ENCODE measurements at places on chromosomes 3 and 15.

DNA sequence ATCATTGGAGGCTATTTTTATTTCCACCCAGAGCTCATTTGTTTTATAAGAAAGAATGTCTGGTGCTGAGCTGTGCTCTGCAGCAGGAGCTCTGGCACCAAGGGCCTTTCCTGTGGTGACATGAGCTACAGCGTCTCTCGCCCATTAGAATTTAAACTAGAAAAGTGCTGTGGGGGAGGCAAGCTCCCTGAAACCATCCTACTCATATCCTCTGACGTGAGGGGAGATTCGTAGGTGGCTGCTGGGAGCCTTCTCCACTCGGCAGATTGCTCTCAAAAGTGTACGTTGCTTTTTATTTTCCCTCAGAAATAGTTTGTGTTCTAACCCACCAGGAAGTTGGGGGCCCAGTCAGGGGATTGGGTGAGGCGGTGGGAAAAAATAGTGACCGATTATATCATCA lies 76.3 kb upstream of the ARHGEF3 start:
- DNase-seq, result no peak

DNA sequence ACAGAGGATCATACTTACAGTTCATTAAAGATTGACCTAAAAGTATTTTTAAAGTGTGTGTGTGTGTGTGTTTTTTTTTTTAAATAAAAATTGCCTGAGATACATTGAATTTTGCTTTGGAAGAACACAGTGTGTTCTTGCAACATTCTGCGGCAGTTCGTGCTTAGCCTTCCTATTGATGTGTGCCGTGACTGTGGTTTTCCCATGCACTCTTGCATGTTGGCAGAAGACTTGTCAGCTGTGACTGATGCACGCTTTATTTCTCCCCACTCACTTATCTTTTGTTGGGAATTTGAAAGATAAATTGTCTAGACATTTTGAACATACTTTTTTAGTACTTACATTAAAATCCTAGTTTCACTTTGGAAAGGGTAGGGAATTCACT lies 136.3 kb upstream of the LRRFIP2 start:
- DNase-seq, result no peak

GRCh38 chr15:61367953-61368352 lies 138.9 kb upstream of the RORA start:
- no peak for DNase-seq

- no peak for DNase-seq
These were observed 18.0 kb downstream of the MIX23 start for GRCh38 chr3:122365073-122365472.

DNA sequence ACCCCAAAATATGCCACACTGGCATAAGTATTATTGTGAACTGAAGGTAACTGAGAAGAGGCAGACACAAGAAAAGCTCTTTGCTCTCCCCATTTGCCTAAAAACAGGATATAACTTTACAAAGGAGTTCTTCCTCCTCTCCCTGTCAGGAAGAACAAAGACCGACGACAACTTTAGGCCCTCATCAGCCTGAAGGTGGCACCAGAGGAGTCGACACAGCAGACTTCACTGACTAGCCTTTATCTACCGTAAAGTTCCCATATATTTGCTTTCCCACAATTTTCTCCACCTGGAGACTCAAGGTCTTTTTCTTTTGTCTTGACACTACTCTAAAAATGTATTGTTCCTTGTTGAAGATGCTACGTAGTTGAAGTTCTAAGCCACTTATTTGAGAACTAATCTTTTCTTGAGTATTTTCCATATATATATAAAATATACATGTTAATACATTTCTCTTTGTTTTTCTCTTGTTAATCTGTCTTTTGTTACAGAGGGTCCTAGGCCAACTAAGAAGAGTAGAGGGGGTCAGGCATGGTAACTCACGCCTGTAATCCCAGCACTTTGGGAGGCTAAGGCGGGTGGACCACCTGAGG lies 16.2 kb upstream of the XIRP1 start:
- no peak for DNase-seq

- no peak for DNase-seq
These were observed at the start of gene SPESP1 for GRCh38 chr15:68930268-68931022. Gene SPESP1 (plus strand): TSS chr15:68930525. CDS start chr15:68930654, 129 bp downstream.

DNA sequence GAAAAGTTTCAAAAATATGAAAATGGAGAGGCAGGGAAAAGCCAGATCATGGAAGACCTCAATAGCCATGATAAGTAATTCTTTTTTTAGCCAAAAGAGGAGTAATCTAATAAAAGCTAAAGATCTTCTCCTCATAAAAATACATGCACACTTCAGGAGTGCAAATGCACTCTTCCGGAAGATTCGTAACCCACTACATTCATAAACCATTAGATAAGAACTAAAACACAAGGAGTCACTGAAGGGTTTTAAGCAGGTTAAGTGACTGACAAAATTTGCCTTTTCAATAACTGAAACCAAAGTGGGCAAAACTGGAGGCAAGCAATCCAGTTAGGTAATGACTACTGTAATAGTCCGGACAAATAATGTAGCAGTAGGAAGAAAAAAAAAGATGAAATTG lies 46.0 kb downstream of the UBE3A start:
- DNase-seq, result no peak

DNA sequence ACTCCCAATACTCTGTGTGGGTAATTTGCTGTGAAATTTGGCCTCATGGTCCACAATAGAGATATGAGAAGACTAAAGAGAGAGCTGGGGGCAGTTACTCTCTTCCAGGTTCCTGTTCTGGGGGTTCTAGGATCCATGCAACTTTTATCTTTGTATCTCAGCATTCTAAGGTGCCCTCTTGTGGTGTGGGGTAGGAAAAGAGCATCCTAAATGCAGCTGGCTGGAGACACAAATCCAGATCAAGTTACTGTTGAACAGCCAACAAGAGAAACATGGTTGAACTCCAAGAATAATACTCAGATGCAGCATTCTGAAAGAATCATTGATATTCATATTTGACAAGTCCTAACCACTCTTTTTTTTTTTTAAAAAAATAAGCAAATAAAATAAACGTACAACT lies 238.2 kb downstream of the GREM1 start:
- DNase-seq, result peak; percentile 8

DNA sequence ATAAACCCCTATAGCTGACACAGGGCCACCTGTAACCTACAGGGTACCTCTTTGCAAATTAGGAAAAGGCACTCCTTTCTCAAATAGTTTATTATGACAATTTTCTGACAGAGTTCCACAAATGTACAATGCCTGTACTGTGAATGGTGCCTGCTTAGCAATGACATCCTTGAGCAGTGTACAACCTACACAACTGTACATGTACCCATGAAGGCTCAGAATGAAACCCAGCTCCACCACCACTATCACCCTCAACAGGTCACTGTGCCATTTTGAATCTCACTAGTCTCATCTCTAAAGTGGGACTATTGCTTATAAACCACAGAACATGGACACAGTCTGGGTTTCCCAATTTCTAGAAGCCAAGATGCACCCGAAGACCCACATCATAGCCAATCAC lies 7.0 kb downstream of the MFGE8 start:
- DNase-seq, result no peak

DNA sequence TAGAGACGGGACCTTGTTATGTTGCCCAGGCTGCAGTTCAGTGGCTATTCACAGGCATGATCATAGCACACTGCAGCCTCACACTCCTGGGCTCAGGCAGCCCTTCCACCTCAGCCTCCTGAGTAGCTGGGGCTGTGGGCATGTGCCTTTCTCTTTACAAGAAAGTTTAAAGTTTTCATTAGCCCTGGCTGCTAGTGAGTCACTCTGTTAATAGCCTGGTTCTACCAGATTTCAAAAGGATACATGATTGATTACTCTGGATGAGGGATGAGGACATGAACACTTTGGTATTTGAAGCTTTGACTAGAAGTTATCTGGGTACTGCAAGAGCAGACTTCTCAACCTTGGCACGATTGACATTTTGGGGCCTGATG lies 95.1 kb downstream of the DHX36 start:
- no peak for DNase-seq

DNA sequence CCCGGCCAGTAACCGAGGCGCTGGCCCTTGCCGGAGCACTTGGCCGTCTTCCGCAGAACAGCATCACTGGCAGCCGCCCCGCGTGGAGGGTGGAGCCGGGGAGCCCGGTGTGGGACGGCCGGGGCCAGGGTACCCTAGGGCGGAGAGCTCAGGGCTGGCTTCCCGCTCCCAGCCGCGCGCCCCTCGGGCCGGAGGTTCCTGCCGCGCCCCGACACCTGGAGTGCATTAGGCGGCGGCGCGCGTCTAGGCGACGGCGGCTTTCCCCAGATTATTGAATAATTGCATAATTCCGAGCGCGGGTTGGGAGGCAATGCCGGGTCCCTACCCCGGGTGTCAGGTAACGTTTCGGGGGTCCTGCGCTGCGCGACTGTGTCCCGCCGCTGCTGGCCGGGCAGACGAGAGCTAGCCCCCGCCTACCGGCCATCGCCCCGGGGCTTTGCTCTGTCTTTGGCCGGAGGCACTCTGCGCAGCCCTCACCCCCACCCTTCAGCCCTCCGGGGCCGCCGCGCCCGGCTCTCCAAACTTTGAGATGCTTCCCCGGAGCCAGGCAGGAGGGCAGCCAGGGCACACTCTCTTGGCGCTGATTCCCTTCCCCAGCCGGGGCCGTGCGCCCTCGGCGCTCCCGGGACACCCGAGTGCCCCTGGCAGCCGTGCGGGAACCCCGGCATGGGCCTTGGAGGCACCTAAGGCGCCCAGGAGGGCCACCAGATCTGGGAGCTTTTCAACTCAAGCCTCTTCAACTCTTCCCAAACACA lies 749 bp downstream of the ITGA11 start:
- no peak for DNase-seq

- DNase-seq, result no peak
These were observed 4.8 kb upstream of the RHOV start for GRCh38 chr15:40878785-40879184.

DNA sequence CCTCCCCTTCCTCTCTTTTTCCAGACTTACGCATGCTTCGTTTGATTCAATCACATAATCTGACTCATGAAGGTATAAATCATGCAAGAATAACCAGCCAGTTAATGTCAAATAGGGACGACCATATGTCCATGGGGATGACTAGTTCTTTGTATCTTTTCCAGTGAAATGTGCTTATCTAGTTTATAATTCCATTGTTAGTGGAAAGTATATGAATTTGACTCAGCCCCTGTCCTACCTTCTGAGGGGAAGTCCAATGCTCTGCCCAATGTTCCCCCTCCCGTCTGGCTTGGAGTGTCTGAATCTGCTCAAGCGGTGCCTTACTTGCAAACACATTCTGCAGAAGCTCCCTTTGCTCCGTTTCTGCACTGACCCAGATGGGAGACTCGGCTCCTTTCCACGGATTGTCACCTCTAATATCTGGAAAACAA lies 55.0 kb upstream of the EPHB3 start:
- no peak for DNase-seq

- DNase-seq, result no peak
These were observed 39.3 kb upstream of the SLC22A13 start for GRCh38 chr3:38226273-38226672.

- no peak for DNase-seq
These were observed 63.3 kb upstream of the DCBLD2 start for GRCh38 chr3:98964784-98965183.

GRCh38 chr3:192216067-192216466 lies 511.3 kb downstream of the FGF12 start:
- DNase-seq, result no peak

DNA sequence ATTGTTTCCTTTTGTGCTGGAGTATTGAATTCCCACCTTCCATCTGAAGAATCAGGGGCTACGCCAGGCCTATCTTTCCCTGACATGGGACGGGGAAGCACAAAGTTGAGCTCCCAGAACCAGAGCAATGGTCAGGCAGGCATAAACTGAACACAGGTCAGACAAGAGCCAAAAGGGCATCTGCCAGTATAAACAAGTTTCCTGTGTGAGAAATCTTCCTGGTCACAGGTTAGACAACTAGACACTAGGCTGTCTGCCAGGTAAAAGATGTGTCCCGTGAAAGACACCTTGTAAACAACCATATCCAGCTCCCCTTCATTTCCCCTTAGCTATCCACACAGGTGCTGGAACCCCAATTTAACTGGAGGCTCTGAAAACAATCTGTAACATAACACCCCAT lies 44.0 kb upstream of the CD96 start:
- DNase-seq, result no peak

GRCh38 chr3:55488398-55489055 lies 1.4 kb upstream of the WNT5A start:
- DNase-seq, result no peak

DNA sequence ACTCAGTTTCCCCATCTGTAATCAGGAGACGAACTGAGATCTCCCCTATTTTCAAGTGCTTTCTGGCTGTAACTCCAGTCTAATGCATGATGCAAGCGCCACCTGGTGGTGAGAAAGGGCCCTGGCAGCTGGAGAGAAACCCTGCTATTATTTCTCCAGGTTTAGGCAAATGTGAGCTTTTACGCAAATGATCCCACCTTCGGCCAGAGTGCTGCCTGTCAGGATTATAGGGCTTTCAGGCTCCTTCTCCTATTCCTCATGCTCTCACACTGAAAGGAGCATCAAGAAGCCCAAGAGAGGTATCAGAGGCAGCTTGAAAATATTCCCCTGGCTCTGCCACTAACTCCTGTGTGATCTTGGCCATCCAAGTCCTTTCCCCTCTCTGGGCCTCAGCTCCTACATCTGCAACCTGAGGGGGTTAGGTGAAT lies 93.9 kb upstream of the RASGRF1 start:
- peak; percentile 55 for DNase-seq

- DNase-seq, result no peak
These were observed 166.4 kb upstream of the UBE2E2 start for GRCh38 chr3:23036728-23037127.

- no peak for DNase-seq
These were observed 851.2 kb upstream of the NR2F2 start for GRCh38 chr15:95479308-95479707.

- no peak for DNase-seq
These were observed 452.0 kb downstream of the GABRG3 start for GRCh38 chr15:27422997-27423396.

DNA sequence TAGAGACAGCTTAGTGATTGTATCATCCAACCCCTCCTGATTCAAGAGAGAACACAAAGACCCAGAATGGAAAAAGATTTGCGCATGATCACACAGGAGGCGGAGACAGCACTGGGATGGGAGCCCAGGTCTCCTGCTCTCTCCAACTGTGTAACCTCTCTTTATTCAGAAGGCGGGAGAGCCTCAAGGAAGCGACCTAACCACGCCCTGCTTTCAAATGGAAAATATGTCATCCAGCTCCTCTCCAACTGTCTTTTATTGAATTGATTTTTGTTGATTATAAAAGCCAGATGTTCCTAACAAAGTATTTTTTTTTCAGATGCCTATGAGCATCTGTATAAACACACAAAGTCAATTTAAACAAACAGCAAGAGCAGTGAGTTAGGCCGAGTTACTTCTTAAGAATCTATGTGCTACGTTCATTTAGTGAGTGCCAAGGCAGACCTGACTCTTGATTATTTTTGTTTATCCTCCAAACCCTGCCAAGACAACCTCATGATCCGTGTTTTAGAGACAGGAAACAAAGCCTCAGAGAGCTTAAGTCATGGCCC lies 74.5 kb downstream of the BFSP2 start:
- DNase-seq, result no peak

DNA sequence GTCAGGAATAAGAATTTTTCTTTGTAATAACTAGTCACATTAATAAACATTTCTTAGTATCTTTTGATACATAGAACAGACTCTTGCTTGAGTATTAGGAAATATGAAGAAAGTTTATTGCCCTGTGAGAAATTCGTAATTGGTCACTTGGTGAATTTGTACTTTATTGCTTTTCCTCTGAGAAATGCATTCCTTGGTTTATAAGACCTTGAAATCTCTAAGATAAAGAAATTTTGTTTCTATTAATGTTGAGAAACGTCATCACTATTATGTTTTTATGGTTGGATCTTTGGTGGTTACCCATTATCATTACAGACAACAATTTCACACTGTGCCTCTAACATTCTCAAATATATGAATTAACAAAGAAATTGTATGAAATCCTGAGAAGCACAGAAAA lies 652.0 kb upstream of the NECTIN3 start:
- no peak for DNase-seq

- peak; percentile 6 for DNase-seq
These were observed 135.3 kb downstream of the FEZF2 start for GRCh38 chr3:62238003-62238402.
